Stimulated activated CD4-positive, alpha-beta T cell treated with anti-CD3 and anti-CD28 coated beads, Interleukin-4, amount 100 ng/mL, for 1 hour (primary cell): ENCODE measurements at places on chromosomes 16 and 17.

DNA sequence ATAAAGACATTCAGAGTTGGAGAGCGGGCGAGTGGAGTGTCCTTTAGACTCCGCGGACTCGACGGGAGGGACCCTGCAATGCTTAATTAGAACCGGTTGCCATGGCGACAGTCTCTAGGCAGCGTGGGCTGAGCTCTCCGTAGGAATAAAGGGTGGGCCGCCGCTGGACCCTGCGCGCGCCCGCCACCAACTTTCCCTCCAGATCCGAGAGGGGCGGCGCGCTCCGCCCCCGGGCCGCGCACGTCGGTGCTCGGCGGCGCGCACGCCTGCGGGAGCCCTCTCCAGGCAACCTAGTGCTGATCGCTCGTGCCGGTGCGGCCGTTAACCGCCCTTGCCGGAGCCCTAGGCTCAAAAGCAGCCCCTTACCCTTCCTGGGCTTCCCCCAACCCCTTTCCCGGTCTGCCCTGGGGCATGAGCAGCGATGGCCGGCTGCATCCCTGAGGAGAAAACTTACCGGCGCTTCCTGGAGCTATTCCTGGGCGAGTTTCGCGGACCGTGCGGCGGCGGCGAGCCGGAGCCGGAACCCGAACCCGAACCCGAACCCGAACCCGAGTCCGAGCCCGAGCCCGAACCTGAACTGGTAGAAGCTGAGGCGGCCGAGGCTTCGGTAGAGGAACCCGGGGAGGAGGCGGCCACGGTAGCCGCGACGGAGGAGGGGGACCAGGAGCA lies at the start of gene PPM1E:
TSS of gene PPM1E (plus strand) at position 278 of the 669 bp plus-strand sequence.
- DNase-seq, result peak; percentile 50

GRCh38 chr17:64020056-64020766 lies at the start of gene ICAM2:
Gene ICAM2 (minus strand): TSS chr17:64020633. CDS start chr17:64006691, 13,942 bp downstream.
- peak; percentile 76 for DNase-seq

- no peak for DNase-seq
Measured at GRCh38 chr17:27569884-27570577, 61.0 kb upstream of the LGALS9 start.

DNA sequence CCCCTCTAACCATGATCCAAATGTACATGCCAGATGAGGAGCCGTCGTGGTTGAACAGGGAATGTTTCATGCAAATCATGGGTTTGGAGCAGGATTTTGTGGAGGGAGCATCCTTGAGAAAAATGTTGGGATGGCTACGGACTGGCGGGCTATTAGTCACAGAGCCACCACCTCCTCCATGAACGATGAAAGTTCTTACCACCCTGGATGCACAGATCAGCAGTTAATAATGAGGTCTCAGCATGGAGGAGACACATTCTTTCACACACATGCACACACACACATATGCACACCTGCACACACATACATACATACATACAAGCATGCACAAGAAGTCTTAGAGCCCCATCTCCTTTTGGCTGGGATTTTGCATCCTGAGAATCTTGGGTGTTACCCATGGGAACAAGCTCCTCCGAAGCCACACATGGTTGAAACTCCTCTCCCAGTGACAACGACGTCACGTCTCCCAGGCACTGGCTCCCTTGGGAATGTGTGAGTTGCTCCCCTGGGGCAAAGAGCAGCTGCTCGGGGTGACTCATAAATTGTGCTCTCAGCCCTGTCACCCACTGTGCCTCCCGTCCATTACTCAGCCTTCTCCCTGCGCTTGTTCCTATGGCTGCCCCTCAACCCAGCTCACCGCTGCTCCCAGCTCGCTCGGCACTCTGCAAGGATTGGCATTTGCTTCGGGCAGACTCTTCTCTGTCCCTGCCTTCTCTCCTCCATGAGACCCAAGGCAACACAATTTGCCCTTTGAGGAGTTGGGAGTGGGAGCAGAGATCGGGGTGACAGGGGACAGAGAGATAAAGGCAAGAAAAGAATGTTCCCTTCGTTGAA lies 344.6 kb downstream of the SOX9 start:
- DNase-seq, result no peak

GRCh38 chr16:68275611-68276191 lies 11.4 kb downstream of the SLC7A6 start:
- DNase-seq, result no peak

DNA sequence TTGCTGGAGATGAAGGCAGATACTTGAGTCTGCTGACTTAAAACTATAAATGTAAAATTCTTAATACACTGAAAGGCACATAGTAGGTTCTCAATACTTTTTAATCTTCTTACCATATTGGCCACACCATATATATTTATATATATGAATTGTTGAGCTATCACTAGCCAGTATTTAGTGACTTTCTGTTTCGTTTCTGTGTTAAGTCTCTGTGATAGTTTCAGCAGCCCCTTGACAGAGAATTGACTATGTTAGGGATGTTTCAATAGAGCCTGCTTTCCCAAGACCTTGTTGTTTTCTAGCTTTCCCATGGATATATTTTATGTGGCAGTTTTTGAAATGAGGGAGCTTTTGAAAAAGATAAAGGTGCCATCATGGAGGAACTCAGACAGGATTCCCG lies 206.5 kb upstream of the GOT2 start:
- no peak for DNase-seq

GRCh38 chr16:75379339-75379738 lies 54.0 kb downstream of the CFDP1 start:
- no peak for DNase-seq

- no peak for DNase-seq
Measured at GRCh38 chr16:27259710-27260109, 8.9 kb downstream of the NSMCE1 start.

- no peak for DNase-seq
Measured at GRCh38 chr16:79573071-79573470, 27.5 kb downstream of the MAF start.
